Erythroblast (primary cell): ENCODE measurements at places on chromosomes 16 and 17.
A peak's percentile ranks its signal among the peaks of the same experiment; 100 is the strongest.

DNA sequence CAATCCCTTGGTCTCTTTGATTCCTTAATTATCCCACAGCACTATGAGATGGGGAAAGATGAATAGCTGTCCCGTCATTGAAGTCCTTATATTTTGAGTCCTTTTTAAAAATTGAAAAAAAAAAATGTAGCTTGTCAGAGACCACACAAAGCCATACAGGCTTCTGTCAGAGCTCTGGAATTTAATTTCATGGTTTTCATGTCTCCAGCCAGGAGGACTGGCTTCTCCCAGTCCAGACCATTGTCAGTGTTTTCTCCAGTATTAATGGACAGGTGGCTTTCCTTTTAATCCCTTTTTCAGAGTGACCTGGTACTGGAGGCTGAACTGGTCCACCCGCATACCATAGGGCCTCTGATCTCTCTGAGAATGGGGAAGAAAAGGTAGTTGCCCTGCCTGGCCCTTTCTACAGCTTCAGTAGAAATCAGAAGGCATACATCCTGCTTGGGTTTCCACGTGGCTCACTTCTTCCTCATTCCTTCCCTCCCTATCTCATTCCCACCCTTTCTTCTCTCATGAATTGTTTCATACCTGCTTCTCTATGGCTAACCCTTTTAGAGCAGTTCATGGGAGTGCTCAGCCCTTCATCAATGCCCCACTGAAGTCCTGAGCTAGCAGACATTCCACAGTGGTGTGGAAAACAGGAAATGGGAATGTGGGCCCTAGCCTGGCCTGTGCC lies 29.1 kb downstream of the TRIM16 start:
- DNase-seq = no peak

- peak; percentile 72 for DNase-seq
Measured at GRCh38 chr17:75036643-75037268, 10.0 kb downstream of the ATP5PD start.

GRCh38 chr17:45225964-45226530 lies 4.4 kb downstream of the FMNL1 start:
- peak; percentile 40 for DNase-seq

GRCh38 chr16:8949536-8950418 lies 13.9 kb downstream of the USP7 start:
- peak; percentile 21 for DNase-seq

GRCh38 chr16:48959204-48959603 lies 322.4 kb downstream of the CBLN1 start:
- peak; percentile 19 for DNase-seq

GRCh38 chr17:21001813-21002221 lies 41.0 kb downstream of the USP22 start:
- DNase-seq = no peak

GRCh38 chr17:83052241-83052564 lies 27.2 kb upstream of the METRNL start:
- no peak for DNase-seq

DNA sequence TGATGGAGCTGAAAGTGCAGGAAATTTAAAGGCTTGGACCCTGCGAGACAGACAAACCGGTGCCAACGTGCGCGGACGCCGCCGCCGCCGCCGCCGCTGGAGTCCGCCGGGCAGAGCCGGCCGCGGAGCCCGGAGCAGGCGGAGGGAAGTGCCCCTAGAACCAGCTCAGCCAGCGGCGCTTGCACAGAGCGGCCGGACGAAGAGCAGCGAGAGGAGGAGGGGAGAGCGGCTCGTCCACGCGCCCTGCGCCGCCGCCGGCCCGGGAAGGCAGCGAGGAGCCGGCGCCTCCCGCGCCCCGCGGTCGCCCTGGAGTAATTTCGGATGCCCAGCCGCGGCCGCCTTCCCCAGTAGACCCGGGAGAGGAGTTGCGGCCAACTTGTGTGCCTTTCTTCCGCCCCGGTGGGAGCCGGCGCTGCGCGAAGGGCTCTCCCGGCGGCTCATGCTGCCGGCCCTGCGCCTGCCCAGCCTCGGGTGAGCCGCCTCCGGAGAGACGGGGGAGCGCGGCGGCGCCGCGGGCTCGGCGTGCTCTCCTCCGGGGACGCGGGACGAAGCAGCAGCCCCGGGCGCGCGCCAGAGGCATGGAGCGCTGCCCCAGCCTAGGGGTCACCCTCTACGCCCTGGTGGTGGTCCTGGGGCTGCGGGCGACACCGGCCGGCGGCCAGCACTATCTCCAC lies at the start of gene NOG:
NOG (plus strand) TSS at position 54 of the 674 bp plus-strand sequence; CDS start at position 579, 525 bp downstream.
- peak; percentile 29 for DNase-seq

DNA sequence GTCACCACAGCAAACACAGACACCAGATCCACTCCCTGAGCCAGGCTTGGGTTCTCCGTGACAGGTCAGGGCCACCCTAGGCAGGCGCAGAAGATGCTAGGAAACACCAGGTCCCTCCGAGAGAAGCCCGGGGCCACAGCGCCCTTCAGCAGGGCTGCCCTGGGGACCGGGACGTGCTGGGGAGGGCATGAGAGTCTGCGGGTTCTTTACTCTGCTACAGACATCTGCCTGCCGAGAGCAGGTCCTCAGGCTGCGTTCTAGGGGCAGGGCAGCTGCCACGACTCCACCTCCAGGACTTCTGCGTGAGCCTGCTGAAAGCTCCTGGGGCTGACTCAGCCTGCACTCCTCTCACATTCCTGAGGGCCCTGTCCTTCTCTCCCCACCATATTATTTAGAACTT lies 11.4 kb downstream of the MYLK3 start:
- no peak for DNase-seq

GRCh38 chr16:46859719-46860152 lies 24.4 kb upstream of the GPT2 start:
- DNase-seq = no peak

GRCh38 chr16:55508271-55508921 lies 476 bp upstream of the LPCAT2 start:
- no peak for DNase-seq

GRCh38 chr17:21339011-21339410 lies 37.1 kb upstream of the KCNJ12 start:
- DNase-seq = no peak

GRCh38 chr17:15910791-15911190 lies 34.1 kb upstream of the ADORA2B start:
- no peak for DNase-seq

GRCh38 chr16:11196286-11196828 lies 59.6 kb downstream of the SOCS1 start:
- DNase-seq = no peak

DNA sequence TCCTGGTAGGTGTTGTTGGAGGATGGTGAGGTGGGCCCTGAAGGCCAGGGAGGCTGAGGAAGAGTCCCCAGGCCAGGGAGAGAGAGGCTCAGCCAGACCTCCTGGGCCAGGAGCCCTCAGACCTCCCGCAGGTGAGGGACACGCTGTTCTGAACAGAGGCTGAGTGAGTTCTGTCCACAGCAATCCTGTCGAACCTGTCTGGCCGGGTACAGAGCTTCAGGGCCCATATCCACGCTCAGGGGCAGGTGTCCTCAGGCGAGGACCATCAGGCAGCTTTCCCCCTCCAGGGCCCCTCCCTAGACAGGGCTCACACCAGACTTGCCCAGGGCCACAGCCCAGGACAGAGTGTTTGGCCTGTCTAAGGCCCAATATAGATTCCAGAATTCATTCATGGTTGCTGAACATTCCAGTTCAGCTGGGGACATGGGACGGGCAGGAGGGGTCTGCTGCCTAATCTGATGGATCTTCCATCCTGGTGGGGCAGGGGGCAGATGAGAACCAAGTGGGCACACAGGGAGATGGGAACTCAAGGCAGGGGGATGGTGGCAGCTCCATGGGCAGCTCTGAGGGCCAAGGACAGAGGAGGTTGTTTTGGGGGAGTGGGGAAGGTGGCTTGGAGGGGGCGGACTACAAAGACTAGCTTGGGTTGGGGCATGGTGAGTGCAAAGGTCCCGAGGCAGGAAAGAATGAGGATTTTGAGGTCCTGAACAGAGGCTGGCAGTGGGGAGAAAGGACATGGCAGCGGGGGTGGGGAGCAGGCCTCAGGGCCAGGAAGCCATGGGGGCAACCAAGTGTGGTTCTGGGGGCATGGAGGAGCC lies 23.4 kb upstream of the MPRIP start:
- no peak for DNase-seq

DNA sequence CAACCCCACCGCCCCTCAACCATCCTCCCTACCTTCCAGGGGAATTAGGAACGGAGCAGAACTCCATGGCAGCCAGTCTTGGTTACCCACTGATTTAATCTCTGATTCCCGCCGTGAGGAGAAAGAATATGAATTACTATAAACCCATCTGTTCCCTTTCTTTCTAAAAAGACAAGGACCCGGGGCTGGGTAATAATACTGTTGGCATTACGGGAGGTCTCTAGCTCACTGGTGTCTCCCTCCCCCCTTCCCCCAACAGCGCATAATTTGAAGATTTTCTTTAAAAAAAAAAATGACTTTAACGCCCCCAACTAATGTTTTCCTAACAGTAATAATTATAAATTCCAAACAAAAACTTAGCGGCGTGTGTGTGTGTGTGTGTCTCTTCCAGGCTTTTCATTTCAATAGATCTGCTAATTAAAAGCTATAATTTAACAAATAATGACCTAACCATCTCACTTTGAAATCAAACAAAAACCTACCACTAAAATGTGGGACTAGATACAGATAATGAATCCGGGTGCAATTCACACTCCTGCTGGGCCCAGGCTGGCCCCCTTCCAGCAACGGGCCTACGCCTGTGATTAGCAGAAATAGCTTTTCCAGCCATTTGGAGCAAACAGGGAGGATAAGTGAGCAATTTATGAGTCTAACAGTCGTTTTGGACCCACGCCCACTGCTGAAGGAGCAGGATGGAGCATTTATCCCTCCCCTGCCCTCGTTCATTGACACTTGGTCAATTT lies 18.2 kb upstream of the BHLHA9 start:
- DNase-seq = no peak

GRCh38 chr17:78709119-78709681 lies 72.9 kb downstream of the CYTH1 start:
- DNase-seq = no peak

GRCh38 chr17:81415681-81416080 lies 20.4 kb downstream of the BAHCC1 start:
- no peak for DNase-seq

DNA sequence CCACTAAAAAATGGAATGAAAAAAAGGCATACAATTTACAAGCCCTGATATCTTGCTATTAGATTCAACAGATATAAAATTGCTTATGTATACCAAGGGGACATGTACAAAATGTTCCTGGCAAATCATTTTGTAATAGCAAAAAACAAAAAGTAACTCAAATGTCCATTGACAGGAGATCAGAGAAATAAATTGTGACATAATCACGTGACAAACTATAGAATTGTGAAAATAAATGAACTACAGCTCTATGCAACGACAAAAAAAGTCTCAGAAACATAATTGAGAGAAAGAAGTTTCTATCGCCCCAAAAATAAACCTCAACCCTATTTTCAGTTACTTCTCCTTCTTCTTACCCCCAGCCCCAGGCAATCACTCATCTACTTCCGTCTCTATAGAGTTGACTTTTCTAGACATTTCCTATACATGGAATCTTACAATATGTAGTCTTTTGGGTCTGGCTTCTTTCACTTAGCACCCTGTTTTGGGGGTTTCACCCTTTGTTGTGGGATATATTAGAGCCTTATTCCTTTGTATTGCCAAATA lies 12.1 kb upstream of the ACE start:
- no peak for DNase-seq

DNA sequence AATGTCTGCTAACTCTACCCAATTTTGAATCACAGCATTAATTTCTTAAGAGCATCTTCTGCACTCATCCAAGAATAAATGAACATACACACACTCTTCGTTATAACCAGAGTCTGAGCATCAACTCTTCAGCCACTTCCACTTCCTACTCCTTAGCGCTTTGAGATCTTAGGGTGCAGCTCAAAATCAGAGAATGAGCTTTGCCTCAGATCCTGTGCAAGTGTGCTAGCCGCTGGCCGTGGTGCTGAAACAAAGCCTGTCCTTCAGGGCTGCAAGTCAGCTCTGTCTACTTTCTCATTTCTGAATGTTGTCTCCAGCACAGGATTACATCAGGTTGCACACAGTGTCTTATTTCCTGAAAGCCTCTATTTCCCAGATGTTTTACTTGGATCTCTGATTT lies 165.4 kb downstream of the AIPL1 start:
- peak; percentile 12 for DNase-seq

GRCh38 chr17:60361889-60362288 lies 30.0 kb downstream of the USP32 start:
- peak; percentile 93 for DNase-seq

DNA sequence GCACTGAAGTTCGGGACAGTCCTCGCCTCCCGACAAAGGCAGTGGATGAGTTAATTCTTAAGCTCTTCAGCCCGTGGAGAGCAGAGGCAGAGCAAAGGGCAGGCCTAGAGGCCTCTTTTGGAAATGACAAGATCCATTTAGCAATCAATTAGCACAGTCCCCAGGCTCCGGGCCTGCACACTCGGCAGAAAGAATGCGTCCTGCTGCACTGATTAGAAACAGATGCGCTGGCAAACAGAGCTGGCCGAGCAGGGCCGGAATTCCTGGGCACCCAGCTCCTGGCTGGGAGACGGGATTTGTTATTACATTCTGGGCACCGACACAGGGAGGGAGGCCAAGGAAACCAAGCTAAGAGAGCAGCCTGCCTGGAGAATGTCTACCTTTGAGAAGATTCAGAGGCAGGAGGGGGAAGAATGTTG lies 162.9 kb downstream of the COPRS start:
- DNase-seq = no peak

GRCh38 chr16:54148974-54149373 lies 137.6 kb downstream of the IRX3 start:
- no peak for DNase-seq

DNA sequence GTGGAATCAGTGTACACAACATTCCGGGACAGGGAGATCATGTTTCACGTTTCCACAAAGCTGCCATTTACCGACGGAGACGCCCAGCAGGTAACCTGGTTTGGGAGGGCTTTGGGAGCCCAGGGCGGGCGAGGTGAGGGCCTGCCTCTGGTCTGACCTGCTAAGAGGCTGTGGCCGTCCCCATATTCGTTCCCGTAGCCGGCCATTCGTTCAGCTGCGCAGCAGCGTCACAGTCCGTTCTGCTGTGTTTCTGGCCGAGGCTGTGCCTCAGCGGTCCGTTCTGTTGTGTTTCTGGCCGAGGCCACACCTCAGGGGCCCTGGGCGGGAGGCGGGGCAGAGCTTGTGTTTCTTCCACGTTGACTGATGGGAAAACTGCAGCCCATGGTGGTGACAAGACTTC lies 68.0 kb downstream of the OR1D5 start:
- DNase-seq = no peak

- no peak for DNase-seq
Measured at GRCh38 chr17:76635659-76636360, 7.7 kb downstream of the ST6GALNAC1 start.

DNA sequence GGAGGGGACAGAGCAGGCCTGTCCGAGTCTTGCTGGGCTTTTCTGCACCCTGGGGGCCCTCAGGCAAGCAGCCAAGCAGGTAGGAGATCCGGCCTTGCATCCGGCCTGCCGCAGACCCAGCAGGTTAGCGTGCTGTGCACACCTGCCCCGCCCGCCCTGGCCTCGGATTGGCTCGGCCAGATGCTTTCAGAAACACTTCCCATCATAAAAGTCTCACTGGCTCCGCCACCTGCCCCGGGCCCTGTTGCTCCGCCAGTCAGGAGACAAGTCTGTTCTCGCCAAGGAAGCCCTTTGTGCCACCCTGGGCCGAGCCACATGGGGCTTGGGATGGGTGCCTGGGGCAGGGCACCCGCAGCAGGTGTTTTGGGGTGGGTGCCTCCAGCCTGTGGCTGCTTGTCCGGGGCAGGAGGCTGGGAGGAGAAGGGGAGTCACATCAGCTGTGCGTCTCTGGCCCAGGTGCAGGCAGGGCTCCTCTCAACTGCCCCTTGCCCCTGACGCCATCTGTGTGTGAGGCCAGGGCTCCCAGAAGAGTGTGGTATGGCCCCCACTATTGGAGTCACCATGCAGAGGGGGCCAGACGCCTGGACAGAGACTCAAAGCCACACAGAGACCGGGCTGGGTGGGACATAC lies 228.2 kb upstream of the GSE1 start:
- DNase-seq = no peak

GRCh38 chr17:77542551-77543490 lies 402.1 kb downstream of the SEC14L1 start:
- peak; percentile 80 for DNase-seq
